Activated CD8-positive, alpha-beta memory T cell treated with anti-CD3 and anti-CD28 coated beads, Interleukin-2, amount 50 U/mL, for 4 hours (primary cell): ENCODE measurements at places on chromosomes 1 and 21.

- no peak for DNase-seq
These were observed 14.1 kb downstream of the GPR88 start for GRCh38 chr1:100552031-100552430.

DNA sequence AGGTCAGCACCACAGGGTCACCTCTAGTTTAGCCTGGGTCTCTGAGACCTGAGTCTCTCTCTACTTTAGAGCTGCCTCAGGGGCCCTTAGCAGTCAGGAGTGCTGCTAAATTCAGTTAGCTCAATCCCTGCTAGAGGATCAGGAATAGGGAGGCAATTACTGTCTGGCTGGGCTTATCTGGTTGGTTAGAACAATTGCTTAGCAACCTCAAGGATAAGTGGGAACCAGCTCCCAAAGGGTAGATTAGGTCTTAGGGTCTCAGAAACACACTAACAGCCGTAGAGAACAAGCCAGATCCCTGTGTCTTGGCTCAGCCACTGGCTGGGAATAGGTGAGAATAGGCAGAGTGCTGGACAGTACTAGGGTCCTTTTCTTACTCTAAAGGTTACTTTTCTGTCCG is 7.7 kb downstream of the PM20D1 start:
- no peak for DNase-seq

DNA sequence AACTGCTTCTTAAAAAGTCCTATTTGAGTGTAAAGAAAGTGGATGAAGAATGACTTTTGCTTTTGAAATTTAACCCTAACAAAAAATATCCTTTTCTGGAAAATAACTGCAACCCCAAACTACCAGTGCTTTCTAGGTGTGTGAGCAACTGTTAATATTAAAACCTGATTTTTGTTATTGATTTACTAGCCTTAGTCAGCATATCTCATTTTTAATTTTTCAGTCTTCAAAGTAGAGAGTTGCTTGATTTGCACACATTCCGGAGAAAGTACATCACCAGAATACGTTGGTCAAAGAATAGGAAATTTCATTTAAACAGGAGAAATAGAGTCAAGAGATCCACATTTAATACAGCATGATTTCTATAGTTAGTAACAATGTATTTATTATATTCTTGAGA is 141.8 kb upstream of the ADAMTS5 start:
- DNase-seq = no peak

DNA sequence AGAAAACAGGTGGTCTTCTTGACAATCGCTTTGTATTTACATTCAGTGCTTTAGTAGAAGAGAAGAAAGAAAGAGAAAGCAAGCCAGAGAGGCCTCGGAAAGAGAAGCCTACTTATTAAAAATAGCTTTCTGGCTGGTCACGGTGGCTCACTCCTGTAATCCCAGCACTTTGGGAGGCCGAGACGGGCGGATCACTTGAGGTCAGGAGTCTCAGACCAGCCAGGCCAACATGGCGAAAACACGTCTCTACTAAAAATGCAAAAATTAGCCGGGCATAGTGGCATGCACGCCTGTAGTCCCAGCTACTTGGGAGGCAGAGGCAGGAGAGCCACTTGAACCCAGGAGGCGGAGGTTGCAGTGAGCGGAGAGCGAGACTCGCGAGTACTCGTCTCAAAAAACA is 1.8 kb upstream of the SLC19A2 start:
- no peak for DNase-seq

DNA sequence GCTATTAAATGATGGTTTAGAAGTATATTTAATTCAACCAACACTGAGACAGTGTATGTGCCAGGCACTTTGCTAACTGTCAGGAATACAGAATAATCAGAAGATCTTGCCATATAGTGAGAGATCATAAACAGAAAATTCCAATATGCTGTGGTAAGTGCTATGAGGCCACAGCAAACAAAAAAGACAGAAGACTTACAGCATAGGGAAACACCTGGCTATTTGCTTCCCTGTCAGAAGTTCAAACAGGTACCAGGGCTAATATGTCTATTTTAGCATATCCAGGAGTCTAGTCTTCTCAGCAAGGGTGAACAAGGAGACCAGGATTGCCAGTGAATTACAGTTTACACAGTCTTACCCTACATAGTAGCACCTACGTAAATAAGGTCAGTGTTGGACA is 30.4 kb downstream of the TRIT1 start:
- no peak for DNase-seq

- no peak for DNase-seq
These were observed 93.7 kb upstream of the ETS2 start for GRCh38 chr21:38712071-38712470.

DNA sequence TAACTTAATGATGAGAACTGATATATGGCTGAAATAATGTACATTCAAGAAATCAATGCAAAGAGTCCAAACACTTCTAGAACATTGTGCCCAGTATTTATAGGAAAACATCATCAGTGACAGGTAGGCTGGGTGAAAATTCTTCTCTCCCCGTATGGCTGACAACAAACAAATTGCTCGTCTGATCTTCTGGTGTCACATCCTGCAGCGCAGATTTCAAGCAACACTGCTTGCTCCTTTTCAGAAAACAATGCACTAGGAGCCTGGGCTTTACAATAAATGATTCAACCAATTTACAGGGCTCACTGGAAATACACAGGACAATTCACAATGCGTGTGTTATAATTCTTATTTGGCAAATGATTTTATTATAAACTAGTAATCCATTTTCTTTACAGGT is 185.3 kb downstream of the RERE start:
- DNase-seq = no peak
